ENCODE measurements at places on chromosomes 11 and 22.
A peak's percentile ranks its signal among the peaks of the same experiment; 100 is the strongest.

DNA sequence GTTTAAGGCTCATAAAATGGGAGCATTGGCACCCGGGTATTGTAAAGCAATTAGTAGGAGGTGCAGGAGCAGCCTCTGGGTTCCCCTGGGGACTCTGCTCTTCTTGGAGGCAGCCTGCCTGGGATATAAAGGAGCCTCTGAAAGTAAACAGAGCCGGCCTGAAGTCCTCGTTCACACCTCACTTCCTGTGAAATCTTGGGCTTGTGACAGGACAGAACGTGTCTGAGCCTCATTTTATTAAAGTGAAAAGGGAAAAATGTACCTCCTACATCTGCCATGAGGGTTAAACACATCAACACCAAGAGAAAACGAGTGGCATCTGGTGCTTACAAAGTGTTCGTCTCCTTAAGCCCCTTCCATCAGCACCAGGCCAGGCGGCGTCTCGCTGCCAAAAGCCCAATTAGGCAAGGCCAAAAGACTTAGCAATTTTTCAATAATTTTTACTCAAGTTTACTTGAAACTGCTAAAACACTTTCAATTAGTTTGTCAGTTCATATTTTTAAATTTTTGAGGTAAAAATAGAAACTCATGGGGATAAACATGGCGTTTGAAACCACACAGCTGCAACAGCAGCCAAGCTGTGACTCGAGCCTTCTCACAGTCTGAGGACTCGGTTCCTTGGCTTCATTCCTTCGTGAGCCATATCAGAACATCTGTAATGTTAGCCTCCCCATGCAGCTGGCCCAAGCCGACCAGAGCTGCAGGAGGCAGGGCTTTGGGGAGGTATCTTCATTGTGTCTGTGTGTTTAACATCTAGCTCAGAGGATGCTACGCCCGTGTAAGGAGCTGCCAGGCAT, 33.6 kb downstream of the MAP6 start:
- DNase-seq: peak; percentile 24

DNA sequence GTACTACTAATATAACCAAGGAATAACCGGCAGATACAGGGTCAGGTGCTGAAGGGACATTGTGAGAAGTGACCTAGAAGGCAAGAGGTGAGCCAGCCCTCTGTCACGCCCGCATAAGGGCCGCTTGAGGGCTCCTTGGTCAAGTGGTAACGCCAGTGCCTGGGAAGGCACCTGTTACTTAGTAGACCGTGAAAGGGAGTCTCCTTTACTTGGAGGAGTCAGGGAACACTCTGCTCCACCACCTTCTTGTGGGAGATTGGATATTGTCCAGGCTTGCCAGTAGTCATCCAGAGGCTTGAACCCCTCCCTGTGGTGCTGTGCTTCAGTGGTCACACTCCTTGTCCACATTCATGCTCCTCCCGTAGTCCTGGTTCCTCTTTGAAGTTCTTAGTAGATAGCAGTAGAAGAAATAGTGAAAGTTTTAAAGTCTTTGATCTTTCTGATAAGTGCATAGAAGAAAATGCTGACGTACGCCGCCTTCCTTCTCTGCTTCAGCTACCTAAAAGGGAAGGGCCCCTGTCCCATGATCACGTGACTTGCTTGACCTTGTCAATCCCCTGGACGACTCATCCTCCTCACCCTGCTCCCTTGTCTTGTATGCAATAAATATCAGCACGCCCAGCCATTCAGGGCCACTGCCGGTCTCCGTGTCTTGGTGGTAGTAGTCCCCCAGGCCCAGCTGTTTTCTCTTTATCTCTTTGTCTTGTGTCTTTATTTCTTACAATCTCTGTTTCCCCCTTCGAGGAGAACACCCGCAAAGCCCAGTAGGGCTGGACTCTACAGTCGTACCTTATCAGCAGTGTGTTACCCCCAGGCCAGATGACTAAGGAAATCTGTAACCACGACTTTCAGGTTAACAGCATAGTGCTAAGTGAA, 6.1 kb downstream of the NUP50 start:
- DNase-seq: no peak

- DNase-seq: no peak
Observed at GRCh38 chr22:25911243-25911972, 169.4 kb downstream of the MYO18B start.

DNA sequence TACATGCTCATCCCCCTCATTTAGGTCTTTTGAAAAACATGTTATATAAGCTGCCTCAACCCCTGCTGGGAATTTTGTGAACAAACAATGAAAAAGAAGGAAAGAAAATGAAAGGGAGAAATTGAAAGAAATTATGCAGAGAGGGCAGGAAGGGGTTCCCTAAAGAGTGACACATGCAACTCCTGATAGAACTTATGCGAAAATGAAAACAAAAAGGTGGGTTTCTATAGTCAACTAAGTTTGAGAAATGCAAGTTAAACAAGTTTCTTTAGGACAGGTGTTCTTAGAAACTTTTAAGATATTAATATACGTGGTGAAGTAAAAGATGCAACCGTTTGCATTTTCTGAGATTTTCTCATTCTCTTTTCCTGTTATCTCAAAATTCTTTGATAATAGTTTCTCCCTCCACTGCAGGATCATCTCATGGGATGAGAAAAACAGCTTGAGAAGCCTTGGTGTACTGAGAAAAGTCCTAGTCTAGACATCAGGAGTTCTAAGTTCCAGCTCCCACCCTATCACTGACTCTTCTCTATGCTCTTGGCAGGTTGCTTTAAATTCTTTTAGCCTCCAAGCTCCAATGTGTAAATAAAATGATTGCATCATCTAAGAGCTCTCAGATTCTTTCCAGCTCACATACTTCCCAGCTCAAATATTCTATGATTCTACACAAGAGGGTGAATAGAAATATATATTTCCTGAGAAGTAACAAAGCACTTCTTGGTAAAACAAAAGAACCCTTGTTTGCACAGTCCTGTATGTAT, 109.2 kb downstream of the FAM76B start:
- peak; percentile 82 for DNase-seq

- no peak for DNase-seq
Observed at GRCh38 chr11:71951741-71952310, 23.0 kb downstream of the RNF121 start.

- no peak for DNase-seq
Observed at GRCh38 chr11:103530257-103530656, 421.0 kb downstream of the DYNC2H1 start.

Measured in fibroblast of the conjunctiva (primary cell).